ENCODE measurements at places on chromosomes 13 and 19.

GRCh38 chr19:48186015-48186414, 15.5 kb downstream of the ZSWIM9 start:
- no peak for DNase-seq

DNA sequence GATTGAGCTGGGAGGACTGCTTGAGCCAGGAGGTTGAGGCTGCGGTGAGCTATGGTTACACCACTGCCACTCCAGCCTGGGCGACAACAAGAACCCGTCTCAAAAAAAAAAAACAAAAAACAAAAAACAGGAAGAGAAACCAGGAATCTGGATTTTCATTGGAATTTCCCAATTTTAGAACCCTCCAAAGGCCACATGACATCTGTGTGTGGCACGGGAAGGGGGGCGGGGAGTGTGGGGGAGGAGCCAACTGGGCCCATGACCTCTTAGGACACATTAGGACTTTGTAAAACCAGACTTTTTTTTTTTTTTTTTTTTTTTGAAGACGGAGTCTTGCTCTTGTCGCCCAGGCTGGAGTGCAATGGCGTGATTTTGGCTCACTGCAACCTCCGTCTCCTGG, 21.2 kb upstream of the MYDGF start:
- DNase-seq: no peak

GRCh38 chr13:109630271-109630670, 156.1 kb downstream of the IRS2 start:
- no peak for DNase-seq

DNA sequence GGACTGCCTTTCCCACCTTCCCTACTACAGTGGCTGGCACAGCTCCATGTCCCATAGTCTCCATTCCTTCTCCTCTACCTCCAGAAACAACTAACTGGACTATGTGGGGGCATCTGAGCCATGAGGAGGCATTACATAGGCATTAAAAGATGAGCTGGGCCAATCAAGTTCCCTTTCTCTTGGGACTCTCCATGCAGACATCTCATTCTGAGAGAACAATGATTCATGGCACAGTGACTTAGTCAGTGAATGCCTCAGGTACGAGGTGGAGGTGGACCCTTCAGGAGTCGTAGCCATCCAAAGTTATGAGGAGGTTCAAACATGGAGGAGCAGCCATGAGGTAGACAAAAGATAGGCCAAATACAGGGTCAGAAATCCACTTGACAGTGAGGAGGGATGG, 70.0 kb downstream of the GPC6 start:
- DNase-seq: no peak

- DNase-seq: no peak
Observed at GRCh38 chr19:2462635-2463421, 6.1 kb upstream of the LMNB2 start.

- no peak for DNase-seq
Observed at GRCh38 chr19:46896076-46896794, 35.4 kb downstream of the ARHGAP35 start.

DNA sequence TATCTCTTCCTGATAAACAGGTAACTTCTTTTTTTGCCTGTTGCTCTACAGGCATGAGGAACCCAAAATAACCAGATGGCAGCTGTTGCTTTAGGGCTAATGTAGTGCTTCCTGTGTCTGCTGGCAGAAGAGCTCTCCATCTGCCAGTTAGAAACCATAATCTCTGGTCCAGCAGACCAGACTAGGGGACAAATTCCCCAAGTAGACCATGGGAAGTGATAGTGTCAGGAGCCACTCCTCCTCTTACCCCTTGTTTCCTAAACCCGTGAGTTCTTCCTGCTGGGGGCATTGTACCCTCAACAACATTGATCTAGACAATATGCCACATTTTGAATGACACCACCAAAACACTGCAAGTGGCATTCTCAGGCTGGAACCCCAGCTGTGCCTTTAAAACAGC, 135.9 kb downstream of the DLEU7 start:
- no peak for DNase-seq

- DNase-seq: no peak
Observed at GRCh38 chr13:34864671-34865070, 77.4 kb upstream of the NBEA start.

GRCh38 chr13:23059173-23059572, 121.6 kb upstream of the SGCG start:
- no peak for DNase-seq

Measured in stimulated activated CD8-positive, alpha-beta memory T cell treated with anti-CD3 and anti-CD28 coated beads, Interleukin-7, amount 100 ng/mL, for 1 hour (primary cell).